ENCODE measurements at places on chromosomes 13 and 19.

DNA sequence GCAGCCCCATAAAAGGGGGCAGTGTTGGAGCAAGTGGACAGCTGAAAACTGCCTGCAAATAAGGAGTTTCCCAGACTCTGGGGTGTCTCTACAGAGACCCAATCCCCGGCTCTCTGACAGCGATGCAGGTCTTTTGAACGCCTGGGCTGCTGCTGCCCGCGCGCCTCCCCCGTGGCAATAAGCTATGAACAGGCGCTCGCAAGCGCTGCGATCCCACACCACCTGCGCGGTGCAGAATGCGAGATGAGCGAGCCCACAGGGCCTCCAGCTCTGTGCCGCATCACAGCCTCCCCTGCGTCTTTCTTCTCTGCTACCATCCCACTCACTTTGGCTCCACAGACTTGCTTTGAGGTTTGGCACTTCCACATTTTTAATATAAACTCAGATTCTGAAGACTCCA is 62.3 kb downstream of the KCTD15 start:
- no peak for DNase-seq

DNA sequence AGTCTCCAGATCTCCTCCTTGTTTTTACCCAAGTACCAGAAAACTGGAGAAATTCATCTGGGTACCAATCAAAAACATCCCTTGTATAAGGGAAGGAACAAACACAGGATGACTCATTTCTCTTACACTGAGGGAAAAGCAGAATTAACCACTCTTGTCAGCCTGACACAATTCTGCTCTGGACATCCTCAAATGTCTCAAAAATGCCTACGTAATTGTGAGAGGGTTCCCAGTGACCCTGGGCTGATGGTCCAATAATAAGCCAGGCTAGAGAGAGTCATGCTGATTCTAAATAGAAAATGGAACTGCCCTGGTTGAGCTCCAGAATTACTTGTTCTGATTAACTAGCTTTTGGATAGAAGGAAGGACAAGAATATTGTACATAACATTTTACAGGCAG is 14.5 kb downstream of the ZNF708 start:
- DNase-seq, result no peak

DNA sequence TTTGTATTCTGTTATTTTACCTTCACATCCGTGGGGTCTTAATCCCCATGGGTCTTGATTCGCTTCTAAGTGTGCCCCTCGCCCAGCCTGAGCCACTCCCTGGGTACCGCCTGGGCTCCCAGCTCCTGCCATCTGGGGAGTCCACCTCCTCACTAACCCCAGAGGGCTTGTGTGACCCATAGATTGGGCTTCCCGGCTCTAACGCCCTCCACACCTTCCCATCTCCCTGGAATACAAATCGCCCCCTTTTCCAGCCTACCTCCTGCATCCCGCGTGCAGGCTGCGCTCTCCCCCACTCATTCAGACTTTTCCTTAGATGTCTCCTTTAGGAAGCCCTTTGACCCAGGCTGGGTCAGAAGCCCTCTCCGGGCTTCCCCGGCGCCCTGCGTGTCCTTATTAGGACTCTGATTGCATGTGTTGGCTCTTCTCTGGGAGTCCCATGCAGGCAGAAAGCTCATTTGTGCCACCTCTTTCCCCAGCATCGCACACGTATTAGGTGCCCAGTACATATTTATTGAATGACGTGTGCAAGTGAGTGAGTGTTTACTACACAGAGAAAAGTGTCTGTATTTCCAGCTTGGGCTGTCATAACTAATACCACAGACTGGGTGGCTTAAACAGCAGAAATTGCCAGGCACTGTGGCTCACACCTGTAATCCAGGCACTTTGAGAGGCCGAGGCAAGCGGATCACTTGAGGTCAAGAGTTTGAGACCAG is 757 bp downstream of the CCDC124 start:
- no peak for DNase-seq

- no peak for DNase-seq
Measured at GRCh38 chr13:59112221-59112718, 1051.5 kb downstream of the DIAPH3 start.

Measured in activated T-cell treated with anti-CD3 and anti-CD28 coated beads for 48 hours (primary cell).